ENCODE measurements at places on chromosomes 1 and 21.
A peak's percentile ranks its signal among the peaks of the same experiment; 100 is the strongest.

DNA sequence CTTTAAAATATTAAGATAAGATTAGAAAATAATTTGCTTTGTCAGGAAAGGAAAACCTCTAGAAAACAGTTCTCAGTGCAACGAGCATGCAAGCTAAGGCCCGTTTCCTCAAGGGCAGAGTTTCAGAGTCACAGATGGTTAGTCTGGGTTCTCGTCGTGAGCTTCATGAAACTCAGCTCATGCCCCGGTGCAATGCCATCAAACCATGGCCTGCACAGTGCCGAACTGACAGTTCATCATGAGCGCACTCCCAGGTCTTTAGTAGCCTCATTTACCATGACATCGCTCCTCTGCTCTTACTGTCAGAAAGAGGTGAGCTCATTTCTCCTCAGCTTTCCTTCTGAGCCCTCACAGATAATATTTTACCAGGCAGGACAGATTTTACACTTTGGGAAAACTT is 319.2 kb downstream of the NTNG1 start:
- no peak for DNase-seq

GRCh38 chr1:7896994-7897393 is 43.6 kb downstream of the TNFRSF9 start:
- no peak for DNase-seq

DNA sequence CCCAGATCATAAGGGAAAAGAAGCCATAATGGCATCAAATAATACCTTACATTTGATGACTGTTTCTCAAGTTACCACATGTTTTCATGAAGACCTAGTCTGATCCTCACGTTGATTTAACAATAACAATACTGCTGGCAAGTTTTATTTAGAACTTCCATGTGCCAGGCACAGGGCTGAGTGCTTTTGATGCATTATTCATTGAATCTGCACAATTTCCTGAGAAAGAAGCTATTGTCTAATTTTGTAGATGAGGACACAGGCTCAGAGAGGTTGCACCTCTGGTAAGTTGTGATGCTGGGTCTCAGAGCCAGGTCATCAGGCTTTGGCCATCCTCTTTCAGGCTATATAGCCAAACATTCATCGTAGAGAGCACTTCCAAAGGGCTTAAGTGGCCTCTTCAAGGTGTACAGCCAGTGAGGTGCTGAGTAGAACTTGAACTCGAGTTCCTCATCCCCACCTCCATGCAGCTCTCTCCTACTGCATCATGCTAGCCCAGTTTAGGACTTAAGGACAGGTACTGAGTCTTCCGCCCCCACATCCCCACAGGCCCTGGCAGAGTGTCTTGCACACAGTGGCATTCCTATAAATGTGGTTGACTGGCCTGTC is 8.3 kb upstream of the PEF1 start:
- no peak for DNase-seq

- DNase-seq = no peak
Observed at GRCh38 chr1:14848625-14849024, 250.1 kb downstream of the KAZN start.

DNA sequence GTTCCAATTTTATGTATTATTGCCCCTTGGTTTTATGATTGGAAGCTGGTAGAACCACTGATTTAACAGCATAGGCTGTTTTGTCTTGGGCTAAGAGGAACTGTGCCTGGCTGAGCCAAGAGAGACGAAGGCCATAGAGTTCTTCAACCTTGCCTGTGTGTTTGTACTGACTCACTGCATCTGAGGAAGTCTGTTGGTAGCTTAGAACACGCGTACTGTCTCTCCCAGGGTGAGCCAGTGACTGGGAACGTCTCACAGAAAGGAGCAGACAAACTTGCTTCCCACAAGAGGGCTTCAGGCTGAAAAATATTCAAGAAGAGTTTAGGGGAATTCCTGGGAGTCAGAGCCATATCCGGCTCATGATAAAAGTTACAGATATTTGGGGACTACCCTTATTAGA is 14.9 kb downstream of the TMEM51 start:
- peak; percentile 56 for DNase-seq

DNA sequence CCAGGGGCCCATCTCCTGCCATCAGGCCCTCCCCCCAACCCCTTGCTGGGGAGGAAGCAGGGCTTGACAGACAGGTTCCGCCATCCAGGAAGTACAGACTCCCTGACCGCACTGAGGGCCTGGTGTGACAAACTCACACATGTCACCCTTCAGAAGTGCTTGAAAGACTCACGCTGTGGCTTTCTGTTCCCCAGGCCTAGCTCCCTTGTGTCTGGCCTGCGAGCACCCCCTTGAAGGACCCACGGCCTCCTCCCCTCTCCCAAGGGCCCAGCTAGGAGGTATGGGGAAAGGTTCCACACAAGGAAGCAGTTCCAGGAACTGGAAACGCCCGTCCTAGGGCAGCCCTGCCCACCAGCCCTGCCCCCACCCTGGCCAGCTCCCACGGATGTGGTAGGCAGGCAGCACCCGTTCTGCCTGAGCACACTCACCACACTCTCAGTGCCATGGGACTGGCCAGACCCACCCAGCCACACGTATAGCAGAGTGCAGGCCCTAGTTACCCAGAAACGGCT is 26.7 kb downstream of the SLC2A1 start:
- DNase-seq = peak; percentile 93

DNA sequence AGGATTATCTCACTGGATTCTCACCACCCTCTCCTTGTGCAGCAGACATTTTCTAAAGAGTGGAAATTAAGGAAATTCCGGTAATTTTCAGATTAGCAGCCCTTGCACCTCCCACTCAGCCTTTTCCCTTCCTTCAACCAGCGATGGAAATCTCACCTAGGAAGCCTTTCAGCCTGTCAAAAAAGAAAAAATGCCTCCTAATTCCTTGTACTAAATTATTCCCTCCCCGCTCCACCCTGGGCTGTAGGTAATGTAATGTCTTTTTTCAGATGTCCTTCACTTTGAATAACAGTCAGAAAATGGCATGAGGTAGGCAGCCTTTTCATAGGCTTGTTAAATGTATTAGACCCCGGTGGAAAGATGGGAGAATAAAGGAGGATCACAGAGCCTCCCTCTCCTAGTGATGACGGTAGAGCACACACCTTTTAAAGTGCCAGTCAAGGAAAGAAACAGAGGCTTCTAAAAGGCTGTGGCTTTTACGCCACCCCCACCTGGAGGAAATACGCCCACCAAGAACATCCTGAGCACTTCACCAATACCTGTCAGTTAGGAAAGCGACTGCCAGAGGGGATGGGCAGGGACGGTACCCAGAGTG is 62.8 kb upstream of the NEK2 start:
- no peak for DNase-seq

DNA sequence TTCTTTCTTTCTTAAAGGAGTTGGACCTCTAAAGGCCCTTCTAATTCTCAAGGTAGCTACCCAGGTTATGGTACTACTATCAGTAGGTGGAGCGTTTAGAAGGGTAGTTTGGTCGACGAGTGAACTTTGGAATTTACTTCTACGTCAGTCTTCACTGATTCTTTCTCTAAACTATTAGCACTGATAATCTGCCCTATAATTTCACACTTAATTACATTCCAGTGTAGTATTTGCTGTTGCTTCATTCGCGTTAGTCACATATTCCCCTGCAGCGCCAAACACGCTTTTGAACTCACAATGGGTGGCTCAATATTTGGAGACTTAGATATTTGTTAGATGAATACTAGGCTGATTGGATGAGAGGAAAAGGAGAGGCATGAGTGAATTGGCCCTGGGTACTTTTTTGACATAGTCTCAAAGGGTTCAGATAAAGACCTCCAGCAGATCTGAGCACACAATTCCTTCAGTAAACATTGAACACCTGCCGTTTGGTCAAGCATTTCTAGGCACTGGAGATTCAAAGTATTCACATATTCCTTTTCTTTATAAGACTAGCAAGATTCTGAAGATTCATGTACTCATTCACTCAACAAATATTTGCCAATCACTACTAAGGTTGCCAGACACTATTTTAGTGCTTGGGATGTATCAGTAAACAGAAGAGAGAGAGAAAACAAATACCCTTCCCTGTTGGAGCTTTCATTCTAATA is 929 bp upstream of the FOXJ3 start:
- peak; percentile 27 for DNase-seq

DNA sequence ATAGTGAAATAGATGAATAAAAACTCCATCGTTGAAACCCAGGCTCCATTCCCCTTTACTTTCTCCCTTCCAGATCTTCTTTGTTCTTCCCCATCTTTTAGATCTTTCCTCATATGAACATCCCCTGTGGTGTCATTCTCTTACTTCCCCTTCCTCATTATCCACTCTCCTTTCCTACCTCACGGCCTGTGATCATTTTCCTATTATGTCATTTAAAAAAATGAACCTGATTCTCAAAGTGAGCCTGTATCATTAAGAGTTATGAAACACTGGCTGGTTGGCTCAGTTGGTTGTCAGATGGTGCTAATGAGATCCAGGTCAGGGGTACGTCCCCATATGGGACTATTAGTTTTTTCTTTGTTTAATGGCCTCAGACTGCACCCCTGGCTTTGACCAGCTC is 38.3 kb downstream of the TCEANC2 start:
- DNase-seq = no peak

DNA sequence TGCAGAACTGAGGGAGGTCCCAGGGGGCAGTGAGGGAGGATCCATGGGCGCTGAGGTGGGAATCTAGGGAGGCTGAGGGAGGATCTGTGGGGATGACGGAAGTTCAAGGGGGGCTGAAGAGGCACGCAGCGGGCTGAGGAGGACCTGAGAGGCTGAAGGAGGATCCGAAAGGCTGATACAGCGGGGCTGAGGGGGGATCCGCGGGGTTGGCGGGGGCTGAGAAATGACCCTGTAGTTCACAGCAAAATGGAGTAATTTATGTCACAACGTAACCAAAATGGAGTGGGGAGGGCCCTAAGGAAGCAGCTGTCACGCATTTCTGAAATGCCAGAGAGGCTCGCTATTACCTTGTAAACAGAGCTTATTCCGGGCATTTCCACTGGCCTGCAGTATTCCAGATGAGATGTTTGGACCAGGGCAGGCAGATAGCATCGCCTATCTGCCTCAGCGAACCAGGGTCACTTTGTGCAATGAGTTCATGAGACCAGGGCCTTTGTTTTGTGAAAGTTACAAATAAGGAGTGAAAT is 926 bp upstream of the MRPL55 start:
- no peak for DNase-seq

DNA sequence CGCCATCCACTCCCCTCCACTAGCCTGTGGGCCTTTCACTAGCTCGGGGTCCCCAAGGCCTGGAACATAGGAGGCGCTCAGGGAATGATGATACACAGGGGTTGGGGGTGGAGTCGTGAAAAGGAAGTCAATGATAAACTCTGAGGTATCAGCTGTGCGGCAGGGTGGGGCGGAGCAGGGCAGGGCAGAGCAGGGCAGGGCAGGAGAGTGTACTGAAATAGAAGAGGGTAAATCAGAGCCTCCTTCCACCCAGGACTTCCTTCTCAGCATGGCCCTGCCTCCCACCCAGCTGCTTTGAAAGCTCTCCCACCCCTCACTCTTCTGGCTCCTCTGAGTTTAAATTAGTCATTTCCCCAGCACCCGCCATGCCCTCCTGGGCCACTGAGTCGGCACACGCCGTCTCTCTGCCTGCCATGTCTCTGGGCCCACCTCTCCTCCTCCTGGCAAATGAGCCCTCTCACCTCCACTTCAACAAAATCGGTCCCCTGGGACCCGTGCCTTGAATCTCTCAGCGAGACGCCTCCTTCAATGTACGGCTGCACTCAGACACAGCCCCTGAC is 16.9 kb downstream of the CAPZB start:
- peak; percentile 88 for DNase-seq

- no peak for DNase-seq
Observed at GRCh38 chr1:226629210-226629895, 80.8 kb downstream of the STUM start.

GRCh38 chr1:52182874-52183400 is 41.0 kb downstream of the ZFYVE9 start:
- DNase-seq = no peak

GRCh38 chr1:63428815-63429214 is 61.4 kb downstream of the ALG6 start:
- no peak for DNase-seq

GRCh38 chr1:71656902-71657301 is 576.1 kb upstream of the ZRANB2 start:
- no peak for DNase-seq

DNA sequence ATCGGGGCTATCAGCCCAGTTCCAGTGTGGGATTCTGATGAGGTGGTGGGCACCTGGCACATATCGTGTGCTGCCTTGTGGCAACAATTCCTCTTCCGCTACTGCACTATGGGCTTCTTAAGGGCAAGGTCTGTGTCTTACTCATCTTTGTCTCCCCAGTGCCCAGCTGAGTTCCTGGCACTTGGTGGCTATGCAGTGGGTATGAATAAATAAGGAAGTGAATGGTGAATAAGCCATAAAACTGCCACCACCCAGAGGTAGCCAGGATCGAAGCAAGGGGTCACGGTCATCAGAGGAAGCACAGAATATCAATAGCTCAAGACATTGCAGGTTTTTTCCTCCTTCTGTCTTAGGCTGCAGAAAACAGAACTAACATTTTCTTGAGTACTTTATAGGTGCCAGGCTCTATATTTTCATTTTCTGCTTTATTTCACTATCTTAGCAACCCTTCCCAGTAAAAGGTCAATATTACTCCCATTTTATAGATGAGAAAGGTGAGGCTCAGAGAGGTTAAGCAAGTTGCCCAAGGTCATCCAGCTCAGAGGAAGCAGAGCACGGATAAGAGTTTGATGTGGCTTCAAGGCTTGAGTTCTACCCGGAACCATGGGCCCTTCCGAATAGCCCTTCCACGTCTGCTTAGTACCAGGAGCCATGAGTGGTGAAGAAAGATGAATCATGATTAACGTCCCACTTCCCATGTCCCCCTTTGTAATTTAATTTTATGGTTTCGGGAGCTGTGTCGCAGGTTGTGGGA is 10.2 kb downstream of the C1orf94 start:
- DNase-seq = no peak

DNA sequence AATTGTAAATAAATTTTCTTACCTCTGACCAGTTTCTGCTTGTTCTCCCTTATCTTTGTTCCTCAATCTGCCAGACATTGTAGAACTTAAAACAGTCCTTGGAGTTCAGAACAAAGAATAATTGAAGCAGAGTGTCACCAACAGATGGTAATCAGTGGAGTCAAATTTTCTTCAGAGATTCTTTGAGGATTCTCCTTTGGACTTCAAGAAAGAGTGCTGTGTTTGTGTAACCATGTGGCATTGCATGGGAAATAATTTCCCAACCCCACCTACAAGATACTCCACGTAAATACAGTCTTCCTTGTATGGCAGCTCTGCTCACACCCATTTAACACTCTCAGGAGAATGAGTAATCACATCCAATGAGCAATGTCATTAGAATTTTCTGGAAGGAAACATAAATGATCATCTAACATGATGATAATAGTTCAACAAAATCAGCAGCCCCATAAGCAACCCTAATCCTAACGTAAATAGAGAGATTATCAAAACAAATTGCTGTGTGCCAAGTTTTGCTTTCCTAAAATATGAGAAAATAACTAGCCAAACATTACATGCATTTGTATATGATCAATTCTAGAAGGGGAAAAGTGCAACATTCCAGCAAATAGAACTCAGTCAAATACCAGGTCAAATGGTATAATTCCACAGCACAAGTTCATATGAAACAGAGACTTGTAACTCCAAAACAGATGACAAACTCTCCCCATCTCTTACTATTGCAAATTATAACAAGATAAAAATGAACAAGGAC is 6.9 kb upstream of the DENND1B start:
- peak; percentile 65 for DNase-seq
